Lung (tissue), 17 donors: ENCODE measurements at places on chromosomes 13 and 19. TPM values are rescaled to one million over a fixed set of nuclear protein-coding genes. Genes with fewer than 3 reads are reported as not detected.
A peak's percentile ranks its signal among the peaks of the same experiment; 100 is the strongest.

DNA sequence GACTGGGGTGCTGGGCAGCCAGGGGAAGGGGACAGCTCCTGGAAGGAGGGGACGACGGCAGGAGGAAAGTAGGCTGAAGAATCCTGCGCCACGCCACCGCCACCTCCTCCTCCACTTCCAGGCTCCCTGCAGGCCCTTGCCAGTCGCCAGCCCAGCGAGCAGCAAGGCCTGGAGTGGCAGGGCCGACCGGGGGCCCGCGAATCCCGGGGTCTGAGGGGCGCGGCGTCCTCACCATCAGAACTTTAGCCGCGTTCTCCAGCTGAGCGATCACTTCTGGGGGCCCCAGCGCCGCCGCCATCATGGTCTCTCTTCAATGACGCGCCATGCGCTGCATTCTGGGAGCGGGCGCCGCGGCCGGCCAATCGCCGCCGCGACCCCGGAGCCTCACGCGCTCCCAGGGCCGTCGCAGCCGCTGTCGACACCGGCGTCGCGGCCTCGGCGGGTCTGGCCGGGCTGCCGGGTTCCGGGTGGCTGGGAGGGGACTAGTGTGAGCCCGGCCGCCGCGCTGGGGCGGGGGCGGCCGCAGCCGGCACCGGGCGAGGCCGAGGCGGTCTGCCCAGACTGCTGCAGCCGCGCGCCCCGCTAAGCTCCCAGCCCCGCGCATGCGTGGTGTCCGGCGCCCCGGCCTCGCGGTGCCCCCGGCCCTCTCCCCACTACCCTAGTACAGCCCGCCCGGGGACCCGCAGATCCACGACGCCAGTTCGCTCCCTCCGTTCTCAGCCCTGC is at the start of gene XPO4:
TSS of gene XPO4 (minus strand) at position 309 of the 726 bp plus-strand sequence. CDS start at position 301, 8 bp downstream.
- DNase-seq, result peak; percentile 89

GRCh38 chr13:32859707-32860292 is 156.4 kb upstream of the KL start:
- no peak for DNase-seq

DNA sequence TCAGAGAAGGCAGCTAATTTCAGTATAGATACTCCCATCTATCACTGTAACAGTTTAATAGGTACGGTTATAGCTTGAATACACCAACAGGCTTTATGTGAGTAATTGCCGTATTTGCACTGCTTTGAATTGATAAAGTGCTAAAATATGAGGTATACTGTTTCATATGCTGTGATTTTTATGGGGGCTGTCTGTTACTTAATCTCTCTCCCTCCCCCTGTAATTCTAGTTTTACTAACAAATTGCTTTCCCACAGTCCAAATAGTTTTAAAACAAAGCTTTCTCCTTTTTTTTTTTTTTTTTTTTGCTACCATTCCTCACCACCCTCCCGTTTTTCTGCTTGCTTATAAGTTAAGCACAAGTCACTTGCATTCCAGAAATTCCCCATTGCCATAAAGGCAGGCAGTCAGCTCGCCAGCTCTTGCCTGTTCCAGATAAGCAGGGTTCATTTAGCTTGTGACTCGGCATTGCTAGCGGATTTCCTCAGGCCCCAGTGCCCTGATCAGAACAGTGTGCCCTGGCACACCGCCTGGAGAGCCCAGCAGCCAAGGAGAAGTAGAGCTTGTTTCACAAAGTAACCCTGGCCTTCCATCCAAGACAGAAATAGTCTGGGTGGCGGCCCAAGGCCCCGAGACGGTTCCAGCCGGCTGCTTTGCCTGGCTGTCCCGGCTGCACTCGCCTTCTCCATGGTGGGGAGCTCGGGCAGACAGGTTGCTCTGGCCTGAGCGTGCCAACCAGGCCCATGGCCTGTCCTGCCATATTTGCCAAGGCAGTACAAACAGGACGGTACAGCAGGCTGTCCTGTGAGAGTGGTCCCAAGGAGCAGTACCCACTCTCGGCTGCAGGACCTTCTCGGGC is 43.5 kb upstream of the NPAS1 start:
- peak; percentile 87 for DNase-seq

GRCh38 chr19:42553292-42554045 is 25.2 kb upstream of the CEACAM1 start:
- no peak for DNase-seq

DNA sequence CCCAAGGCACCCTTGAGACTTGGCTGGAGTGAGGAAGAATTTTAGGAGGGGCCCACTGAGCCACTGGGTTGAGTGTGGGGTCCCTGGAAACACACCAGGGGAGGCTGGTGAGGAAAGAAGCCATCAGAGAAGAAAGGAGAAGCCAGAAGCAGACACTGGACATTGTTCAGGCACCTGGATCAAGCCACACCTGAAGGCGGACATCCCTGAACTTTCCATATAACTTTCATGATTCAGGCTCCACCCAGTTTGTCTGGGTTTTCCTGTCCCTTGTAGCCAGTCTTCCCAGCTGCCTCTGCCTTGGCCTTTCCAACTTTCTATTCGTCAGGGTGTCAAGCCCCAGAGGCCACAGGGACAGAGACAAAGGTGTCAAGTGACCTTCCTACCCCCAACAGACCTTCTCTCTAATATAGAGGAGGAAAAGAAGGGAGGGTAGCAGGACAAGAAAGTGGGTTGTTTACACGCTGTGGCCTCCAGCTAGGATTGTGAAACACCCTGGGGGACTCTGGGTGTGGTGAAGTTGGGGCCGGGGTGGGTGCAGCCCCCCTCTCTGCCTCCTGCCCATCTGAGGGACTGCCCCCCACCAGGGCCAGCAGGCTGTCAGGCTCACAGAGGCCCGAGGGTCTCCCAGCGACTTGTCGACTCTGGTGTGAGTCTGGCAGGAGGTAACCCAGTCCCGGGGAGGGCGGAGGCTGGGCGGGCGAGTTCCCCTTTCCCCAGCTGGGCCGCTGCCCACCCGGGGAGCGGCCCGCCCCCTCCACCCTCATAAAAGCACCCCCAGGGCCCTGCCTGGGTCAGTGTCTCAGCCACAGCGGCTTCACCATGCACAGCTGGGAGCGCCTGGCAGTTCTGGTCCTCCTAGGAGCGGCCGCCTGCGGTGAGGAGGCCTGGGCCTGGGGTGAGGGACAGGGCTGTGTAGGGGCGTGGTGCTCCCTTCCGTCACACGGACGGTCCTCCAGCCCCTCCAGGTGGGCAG is at the start of gene CFD:
TSS of gene CFD (plus strand) at position 797 of the 976 bp plus-strand sequence. CDS start at position 823, 26 bp downstream.
- DNase-seq, result peak; percentile 40

DNA sequence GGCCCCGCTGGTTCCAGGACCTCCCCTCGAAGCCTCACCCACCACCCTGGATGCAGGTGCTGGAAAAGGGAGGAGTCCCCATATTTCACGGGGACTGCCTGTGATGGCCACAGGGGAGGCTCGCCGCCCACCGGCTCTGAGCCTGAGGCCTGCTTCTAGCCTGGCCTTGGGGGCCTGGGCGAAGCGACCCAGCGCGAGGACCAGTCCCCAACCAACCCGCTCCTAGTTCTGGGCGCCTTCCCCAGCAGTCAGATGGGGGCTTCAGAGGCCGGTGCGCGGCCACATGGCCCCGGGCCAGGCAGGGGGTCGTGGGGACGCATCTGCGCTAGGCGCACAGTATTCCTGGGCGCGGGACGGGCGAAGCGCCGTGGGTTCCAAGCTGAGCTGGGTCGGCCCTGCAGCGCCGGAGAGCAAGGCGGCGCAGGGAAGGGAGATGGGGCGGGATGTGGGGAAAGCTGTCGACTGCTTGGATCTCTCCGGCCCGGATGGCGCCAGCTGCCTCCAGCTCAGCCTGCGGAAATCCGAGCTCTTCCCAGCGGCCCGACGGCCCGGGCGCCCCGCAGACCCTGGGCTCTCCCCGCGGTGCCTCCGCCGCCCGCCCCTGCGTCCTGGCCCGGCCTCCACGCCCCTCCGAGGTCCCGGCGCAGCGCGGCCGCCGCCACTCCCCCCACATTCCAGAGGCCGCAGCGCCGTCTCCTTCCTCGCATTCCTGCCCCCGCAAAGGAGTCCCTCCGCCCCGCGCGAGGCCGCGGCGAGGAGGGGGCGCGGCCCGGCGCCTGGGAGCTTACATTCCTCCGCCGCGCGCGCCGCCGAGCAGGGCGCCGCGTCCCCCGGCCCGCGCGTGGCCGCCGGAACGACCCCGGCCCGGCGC is at the start of gene WTIP:
TSS of gene WTIP (plus strand) at position 788 of the 871 bp plus-strand sequence. CDS start 217 bp downstream, outside the sequence.
- DNase-seq, result peak; percentile 93

LYPD5 gene
- total RNA-seq, result 8.1 TPM
